ENCODE measurements at places on chromosomes 16 and 17.

GRCh38 chr16:756428-756827 is 4.1 kb upstream of the MSLN start:
- DNase-seq, result no peak

GRCh38 chr16:47057630-47057993 is 84.1 kb upstream of the DNAJA2 start:
- no peak for DNase-seq

GRCh38 chr17:18004345-18004744 is 31.7 kb downstream of the DRC3 start:
- DNase-seq, result no peak

DNA sequence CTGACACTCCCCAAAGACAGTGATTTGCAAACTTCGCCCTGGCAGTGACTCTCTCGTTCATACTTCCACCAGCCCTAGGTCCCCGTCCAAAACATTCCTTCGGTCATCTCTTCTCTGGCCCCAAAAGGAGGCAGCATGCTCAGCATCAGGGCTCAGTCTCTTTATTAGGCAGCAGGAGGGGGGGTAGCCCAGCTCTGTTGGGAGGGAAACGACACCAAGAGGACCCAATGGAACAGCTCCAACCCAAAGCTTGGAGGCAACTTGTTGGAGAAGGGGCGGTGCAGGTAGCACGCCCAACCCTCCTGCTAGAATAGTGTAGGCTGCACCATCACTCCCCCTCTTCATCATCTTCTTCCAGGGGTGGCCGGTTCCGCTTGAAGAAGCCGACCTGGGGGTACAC is 8.4 kb upstream of the FAM171A2 start:
- DNase-seq, result no peak

DNA sequence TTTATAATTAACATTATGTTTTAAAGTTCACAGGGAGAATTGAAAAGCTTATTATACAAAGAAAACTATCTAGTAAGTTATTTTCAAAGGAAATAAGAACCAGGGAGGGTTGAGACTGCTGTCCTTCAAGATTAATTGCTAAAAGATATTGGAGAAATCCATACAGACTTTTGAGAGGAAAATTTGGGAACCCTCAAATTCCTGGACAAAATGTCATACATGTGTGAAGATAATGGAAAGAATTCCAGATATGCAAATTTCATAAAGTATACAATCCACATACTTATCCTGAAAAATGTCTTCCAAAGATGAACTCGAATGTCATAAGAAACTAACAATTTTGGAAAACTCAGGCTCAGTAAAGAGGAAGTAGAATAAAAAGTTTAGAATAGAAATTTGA is 213.8 kb downstream of the HS3ST3A1 start:
- no peak for DNase-seq

DNA sequence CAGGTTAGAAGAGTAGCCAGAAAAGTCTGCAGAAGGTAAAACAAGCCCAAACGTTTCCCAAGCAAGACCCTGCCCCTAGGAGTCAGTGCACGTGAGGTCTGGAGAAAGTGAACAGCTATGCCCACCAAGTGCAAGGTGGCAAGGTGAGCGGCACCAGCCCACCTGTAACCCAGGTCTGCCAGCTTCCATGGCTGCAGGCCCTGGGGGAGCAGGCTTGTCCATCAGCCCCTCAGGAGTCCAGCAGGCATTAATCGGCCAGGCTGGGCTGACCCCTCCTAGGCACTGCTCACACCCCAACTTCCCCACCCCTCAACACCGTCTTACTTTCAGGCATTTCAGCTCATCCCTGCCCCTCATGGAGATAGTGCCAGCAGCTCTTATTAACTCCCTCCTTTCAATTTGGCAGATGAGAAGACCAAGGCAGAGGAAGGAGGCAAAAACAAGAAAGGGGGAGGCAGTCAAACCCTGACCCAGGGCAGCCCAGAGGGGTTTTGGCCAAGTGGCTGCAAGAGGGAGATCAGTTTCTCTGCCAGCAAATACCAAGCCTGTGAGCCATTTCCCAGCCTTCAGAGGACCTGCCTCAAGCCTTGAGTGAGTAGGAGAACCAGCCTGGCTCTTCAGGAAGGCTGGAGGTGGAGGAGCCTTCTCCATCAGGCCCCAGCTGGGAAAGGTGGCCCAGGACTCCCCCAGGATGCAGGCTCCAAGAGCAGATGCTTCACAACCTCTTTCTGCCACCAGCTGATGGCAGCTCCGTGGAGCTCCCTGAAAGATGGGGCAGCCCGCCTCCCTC is 14.7 kb downstream of the BEAN1 start:
- DNase-seq, result no peak

All from activated gamma-delta T cell treated with anti-CD3 and anti-CD28 coated beads, Interleukin-2, amount 50 U/mL, for 16 hours (primary cell).